ENCODE measurements at places on chromosomes 1 and 21.

DNA sequence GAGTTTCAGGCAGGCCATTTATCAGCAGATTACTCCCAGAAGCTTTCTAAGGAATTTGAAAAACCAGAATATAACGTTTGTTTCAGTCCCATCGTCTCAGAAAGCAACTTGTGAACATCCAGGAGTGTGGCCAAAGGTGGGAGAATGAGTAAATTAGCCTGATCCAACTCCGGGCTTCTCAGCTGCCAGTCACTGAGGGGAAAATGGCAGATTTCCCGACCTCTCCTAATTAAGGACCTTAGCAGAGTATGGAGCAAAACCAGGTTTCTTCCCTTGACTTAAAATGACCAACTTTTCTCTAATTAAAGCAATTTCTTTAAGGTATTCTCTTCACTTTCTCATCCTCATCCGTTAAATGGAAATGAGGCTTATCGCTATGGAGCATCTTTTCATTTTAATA, 1.0 kb downstream of the CORT start:
- no peak for DNase-seq

DNA sequence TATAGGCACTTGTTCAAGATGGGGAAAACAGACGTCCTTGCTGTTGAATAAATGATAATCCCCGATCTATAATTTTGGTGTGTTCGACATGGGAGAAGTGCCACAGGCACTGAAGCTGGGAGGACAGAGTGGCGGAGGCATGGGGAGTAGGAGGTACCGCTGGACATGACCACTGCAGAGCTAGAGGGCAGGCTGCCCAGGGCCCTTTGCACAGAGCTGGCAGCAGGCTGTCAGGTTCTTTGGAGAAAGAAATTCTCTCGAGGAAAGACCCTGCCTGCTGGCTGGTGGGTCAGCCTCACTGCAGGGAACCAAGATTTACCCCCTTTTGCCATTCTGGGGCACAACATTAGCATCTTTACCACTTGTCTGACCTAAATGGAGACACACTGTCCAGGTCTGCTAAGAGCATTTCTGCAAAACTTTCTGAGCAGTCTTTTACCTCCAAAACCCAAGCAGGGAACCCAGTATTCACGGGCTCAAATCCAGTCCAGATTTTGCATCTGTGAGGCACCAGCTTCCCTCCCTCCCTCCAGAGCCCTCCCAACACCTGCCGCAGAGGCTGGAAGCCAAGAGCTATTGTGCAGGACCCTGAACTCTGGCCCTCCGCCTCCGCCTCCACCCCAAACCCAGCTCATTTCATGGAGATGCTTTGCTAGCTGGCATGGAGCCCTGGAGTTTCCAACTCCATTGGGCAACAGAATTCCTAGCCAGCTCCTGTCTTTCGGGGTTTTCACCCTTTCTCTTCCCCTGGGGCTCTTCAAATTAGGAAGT, 142.3 kb downstream of the PLXNA2 start:
- DNase-seq: no peak

- DNase-seq: no peak
Observed at GRCh38 chr1:4636644-4637380, 17.6 kb upstream of the AJAP1 start.

GRCh38 chr1:59504276-59504675, 207.4 kb downstream of the FGGY start:
- no peak for DNase-seq

- no peak for DNase-seq
Observed at GRCh38 chr1:154783976-154784375, 86.1 kb downstream of the KCNN3 start.
